ENCODE measurements at places on chromosomes 6 and 20.
A peak's percentile ranks its signal among the peaks of the same experiment; 100 is the strongest.

DNA sequence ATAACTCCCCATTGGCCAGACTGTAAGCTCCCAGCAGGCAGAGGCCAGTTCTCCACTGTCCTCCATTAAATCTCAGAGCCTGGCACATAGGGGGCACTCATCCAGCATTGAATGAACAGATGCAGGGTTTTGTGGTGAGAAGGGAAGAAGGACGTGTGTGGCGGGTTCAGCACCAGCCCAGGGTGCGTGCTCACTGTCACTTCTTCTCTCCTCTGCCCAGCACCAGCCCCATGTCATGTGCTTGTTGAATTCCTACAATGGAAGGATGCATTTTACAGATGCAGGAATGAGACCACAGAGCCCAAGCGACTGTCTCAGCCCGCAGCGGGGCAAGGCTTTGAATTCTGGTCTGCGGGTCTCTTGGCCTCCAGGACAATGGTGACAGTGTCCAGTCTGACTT lies 149.9 kb downstream of the CEBPB start:
- no peak for DNase-seq

DNA sequence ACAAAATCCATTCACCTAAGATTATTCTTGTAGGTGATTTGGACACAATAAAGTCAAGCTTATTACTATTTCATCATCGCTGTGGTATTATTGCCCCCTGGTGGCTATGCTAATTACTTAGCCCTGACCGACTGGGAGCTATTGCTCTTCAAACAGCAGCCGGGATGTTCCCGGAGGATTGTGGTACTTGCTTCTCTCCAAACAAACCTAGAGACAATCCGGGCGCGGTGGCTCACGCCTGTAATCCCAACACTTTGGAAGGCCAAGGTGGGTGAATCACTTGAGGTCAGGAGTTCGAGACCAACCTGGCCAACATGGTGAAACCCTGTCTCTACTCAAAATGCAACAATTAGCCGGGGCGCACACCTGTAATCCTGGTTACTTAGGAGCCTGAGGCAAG lies 15.4 kb upstream of the STMND1 start:
- DNase-seq: peak; percentile 81

DNA sequence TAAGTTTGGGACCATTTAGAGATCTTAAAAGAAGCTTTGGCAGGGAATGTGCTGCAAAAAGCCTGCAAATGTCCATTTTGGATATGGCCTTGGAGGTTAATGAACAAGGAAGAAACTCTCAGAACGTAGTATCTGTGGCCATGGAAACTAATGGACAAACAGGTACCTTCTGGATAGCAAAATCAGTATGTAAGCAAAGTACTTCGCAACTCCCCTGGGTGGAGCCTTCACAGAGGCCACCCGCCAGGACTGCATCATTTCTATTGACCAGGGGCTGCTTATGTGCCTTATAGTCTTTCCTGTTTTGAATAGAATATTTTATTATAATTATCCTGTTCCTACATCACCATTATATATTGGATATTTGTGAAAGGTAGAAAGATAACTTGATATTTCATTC lies 510.8 kb upstream of the SYNCRIP start:
- no peak for DNase-seq

DNA sequence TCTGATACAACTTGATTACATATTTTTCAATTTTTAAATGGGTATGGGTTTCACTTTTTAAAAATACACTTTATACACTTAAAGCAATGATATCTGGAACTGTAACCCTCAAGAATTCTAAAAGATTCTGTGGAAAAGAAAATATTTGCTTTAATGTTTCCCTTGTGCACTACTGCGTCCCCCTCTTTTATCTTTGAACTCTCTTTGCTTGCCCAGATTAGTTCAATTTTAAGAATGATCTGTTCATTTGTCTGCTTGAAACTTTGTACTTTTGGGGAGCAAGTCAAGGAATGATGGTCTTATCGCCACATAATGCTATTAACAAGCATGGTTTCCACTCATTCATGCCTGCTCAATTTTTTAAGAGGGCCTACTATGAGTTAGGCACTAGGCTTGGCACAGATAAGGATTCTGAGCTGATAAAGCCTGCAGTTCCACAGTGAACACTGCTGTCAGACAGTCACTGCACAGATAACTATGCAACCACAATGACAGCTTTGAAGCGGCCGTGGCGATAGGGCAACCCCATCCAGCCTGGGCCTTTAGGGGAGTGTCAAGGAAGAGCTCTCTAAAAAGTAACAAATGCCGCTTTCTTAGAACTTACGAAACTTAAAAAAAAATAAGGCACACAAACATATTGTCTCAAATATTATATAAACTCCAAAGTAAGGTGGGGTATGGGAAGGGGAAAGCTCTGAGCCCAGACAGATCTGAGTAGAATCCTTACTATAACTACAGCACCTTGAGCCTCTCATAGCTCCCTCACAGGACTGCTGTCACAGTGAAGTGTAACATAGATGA lies 29.7 kb downstream of the FYN start:
- peak; percentile 36 for DNase-seq

DNA sequence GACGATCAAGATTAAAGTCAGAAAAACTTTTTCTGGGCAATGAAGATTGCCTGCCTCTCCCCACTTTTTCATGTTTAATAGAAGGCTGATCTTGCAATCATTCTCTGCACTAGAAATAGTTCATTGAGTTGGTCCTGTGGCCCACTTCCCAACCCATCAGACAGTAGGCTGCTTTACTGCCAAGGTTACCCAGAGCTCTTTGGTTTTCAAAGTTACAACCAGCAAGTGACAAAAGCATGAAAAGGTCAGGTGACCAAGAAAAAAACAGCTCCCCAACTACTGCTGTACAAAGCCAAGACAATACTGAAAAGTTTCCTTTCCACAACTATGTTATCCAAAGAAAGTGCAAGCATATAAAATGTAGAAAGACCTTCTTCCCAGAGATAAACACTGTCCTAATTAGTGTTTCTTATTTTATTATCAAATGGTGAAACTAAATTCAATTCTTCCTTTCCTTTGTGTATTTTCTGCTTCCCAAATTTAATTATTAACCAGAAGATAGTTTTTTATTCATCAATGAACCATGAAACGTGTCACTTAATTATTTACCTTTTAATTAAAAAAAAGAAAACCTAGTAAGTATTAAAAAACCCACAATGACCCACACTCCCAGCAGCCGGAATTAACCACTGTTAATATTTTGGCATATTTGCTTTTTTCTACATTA lies 16.6 kb downstream of the DNAAF9 start:
- DNase-seq: no peak
